ENCODE measurements at places on chromosomes 13 and 19.

DNA sequence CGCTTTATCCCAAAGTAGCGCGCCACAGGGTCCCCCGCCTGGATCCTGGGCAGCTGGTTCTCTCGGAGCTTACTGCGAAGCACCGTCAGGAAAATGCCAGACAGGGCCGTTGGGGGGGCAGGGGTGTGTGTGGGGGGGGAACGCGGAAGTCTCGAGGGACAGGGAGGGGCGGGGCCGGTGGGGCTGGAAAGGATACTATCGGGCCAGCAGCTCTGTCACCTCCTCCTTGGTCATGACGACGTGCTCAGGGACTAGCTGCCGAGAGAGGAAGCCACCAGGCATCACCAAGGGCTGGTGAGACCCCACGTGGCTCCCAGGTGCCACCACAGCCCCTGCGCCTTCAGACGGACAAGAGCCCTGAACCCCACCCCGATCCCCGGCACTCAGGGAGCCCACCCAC, 5.3 kb downstream of the POLR2E start:
- DNase-seq = no peak

GRCh38 chr13:98860491-98860890, 108.0 kb upstream of the SLC15A1 start:
- no peak for DNase-seq

- peak; percentile 92 for DNase-seq
Measured at GRCh38 chr19:47663911-47664771, 49.1 kb upstream of the EHD2 start.

DNA sequence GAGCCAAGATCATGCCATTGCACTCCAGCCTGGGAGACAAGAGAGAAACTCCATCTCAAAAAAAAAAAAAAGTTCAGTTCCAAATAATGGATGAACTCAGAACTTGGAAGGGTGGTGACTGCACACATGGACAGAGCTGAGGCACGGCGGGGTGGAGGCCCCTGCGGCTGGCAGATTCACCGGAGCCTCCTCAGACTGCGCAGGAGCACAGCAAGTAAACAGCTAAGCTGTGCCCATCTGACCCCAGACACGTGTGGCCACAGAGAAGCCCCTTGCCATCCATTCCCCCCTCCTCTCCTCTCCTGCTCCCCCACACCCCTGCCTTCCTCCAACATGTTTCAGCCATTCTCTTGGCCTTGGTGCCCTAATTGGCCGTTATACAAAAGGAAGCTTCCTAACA, 15.6 kb upstream of the PROZ start:
- DNase-seq = no peak

- peak; percentile 25 for DNase-seq
Measured at GRCh38 chr13:107866032-107866940, 349.1 kb downstream of the LIG4 start.

DNA sequence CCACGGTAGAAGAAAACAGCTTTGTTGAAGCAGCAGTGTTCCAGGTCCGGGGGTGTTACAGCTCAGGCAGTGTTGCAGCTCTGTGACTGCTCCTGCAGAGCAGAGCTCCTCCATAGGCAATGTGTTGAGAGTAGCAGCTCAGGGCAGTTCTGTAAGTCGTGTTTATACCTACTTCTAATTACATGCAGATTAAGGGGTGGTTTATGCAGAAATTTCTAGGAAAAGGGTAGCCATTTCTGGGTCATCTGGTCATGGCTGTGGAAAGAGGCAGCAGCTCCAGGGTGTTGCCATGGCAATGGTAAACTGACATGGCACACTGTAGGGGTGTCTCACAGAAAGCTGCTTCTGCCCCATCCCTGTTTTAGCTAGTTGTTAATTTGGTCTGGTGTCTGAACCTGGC, 316.4 kb downstream of the GPC5 start:
- no peak for DNase-seq

Data from adrenal gland (tissue), 19 donors.